Stimulated activated naive CD4-positive, alpha-beta T cell treated with Interleukin-2 at 50 U/mL for 16 hours (primary cell): ENCODE measurements at places on chromosomes 13 and 19.

GRCh38 chr19:55173714-55174409 is 6.2 kb downstream of the SYT5 start:
- DNase-seq, result no peak

- DNase-seq, result no peak
These were observed 14.3 kb downstream of the SLC27A1 start for GRCh38 chr19:17484520-17485185.

DNA sequence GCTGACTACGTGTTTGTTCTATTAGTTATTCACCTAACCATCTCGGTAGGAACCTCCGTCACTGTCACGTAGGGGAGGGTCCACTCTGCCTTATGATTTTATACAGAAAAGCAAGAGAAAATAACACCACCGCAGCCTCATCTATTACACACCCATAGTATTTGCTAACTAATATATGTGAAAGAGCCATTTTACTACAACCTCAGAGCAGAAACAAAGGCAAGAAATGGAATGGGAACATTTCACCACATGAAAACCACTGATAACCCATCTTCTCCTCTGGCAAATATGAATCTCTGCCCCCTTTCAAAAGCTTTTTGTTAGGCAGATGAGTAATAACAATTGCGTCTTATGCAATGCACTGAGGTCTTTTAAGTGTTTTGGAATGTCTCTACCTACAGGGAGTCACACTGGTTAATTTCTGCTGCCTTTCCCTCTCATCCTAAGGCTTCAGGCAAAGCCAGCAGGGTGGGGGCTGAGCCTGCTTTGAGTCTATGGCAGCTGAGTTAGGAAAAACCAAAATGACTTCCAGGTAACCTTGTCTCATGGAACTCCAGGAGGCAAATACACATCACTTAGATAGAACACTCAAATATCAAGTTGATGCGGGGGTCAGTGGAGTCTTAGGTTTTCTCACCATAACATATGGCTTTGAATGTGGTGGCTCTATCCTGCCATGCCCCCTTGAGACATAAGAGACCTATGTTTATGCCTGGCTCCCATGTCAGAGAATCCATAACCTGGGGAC is 15.0 kb downstream of the TSHZ3 start:
- DNase-seq, result no peak

- DNase-seq, result peak; percentile 10
These were observed 1.7 kb downstream of the PROSER1 start for GRCh38 chr13:39036212-39036611.

GRCh38 chr13:43953370-43953769 is 73.7 kb downstream of the LACC1 start:
- DNase-seq, result no peak

DNA sequence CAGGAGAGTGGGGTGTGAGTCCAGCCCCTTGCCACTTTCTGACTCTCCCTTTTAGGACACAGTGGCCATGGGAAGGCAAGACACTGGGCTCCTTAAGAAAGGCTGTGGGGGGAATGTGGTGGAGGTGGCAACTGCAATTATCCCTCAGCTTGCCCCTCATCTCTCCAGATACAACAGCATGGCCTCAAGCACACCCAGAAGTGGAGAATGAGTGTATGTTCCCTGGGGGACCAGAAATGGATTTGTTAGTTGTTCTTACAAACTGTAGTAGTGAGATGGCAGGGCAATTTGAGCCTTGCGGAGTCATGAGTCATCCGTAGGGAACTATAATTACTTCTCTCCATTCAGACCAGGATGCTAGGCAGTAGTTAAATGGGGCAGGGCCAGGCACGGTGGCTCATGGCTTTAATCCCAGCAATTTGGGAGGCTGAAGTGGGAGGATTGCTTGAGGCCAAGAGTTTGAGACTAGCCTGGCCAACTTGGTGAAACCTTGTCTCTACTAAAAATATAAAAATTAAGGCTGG is 25.6 kb upstream of the CXCL17 start:
- no peak for DNase-seq
